HCT116 (cell line): ENCODE measurements at places on chromosomes 1 and 21.

DNA sequence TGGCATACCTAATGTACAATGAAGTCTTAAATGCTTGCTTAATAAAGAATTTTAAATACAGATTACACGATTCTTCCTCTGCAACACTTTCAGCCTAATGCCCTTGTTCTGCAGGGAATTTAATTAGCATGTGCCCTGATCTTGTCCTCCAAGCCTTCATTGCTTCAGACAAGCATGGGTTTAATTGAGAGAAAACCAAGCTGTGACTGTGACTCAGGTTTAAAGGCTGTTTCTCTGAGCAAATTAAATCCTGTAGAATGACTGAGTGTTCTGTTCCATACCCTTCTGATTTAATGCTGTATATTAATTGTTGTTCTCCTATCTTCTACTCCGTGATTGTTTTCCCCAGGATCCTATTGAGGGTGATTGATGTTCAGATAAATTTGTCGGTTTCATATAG lies 269.0 kb upstream of the PRMT6 start:
- DNase-seq = no peak

DNA sequence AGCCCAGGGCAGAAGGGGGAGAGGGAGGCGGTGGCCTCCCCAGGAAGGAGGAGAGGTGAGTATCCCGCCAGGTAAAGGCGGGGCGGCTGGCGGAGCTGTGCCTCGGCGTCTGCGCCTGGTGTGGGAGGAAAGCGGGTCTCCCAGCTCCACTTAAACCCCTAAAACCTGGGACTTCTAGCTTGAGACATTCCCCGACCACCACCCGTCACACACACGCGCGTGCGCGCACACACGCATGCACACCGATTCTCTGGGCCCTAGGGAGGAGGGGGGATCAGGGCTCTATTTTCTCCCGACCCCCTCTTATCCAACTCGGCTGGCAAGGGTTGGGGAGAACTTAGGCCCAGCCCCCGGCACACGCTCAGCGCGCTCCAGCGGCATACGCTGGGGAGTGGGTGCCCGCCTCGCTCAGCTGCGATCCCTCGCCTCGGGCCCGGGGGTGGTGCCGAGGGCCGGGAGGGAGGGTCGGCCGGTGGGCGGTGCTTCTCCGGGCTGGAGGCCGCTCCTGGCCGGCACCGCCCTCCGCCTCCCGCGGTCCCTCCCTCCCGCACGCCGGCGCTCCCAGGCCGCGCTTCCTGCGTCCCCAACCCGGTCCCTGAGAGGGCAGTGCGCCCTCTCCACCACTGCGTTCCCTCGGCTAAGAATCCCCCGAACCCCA lies at the start of gene TMEM51:
Gene TMEM51, plus strand, starts transcription at position 564 of the 658 bp plus-strand sequence. CDS start 61,341 bp downstream, outside the sequence.
- no peak for DNase-seq

DNA sequence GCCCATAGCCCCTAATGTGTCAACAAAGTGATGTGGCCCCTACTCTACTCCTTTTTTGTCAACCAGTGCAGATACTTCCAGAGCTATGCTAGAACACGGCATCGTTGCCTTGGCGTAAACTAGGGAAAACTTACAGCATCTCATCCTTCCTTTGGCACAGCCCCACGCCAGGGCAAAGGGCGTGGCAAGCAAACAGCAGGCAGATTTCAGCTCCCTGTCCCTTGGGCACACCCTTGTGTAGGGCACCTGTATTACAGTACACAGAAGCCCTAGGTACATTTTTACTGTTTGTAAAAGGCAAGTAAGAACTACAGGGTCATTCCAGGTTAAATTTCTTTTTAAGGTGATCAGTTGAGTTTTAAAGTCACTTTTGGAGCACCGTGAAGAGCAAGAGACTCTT lies 29.3 kb downstream of the PRDX6 start:
- peak; percentile 10 for DNase-seq

DNA sequence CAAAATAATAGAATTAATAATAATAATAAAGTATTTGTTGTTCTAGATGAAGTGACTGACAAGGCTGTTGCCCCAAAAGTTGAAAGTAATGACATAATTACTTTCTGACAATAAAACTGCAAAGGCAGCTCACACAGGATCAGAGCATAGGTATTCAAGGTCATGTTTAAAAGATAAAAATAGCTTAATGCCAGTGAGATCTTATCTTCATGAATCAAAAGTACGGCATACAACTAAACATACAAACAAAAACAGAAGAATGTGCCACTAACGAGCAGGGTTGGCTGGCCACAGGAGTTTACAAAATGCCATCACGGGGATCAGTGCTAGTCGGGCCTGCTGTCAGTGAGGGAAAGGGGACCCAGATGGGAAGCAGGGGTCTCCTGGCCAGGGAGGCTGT lies 22.4 kb upstream of the TMPRSS2 start:
- no peak for DNase-seq

DNA sequence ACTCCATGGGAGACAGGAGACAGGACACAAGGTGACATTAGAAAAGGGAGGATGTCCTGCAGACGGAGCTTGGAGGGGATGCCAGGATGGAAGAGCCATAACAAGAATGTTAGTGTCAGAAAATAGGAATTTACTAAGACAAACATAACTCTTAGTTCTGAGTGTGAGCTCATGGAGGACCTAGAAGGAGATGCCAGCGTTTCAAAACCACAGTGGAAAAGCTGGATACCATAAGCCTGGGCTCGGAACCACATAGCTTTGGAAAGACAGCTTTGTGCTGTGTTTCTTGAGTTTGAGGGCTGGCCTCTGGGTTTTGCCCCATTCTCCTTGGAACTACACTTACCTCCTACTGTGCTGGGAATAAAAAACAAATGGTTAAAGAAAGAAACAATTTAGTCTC lies 128.4 kb downstream of the S1PR1 start:
- no peak for DNase-seq

GRCh38 chr1:89998306-89998705 lies 3.4 kb downstream of the ZNF326 start:
- DNase-seq = no peak

DNA sequence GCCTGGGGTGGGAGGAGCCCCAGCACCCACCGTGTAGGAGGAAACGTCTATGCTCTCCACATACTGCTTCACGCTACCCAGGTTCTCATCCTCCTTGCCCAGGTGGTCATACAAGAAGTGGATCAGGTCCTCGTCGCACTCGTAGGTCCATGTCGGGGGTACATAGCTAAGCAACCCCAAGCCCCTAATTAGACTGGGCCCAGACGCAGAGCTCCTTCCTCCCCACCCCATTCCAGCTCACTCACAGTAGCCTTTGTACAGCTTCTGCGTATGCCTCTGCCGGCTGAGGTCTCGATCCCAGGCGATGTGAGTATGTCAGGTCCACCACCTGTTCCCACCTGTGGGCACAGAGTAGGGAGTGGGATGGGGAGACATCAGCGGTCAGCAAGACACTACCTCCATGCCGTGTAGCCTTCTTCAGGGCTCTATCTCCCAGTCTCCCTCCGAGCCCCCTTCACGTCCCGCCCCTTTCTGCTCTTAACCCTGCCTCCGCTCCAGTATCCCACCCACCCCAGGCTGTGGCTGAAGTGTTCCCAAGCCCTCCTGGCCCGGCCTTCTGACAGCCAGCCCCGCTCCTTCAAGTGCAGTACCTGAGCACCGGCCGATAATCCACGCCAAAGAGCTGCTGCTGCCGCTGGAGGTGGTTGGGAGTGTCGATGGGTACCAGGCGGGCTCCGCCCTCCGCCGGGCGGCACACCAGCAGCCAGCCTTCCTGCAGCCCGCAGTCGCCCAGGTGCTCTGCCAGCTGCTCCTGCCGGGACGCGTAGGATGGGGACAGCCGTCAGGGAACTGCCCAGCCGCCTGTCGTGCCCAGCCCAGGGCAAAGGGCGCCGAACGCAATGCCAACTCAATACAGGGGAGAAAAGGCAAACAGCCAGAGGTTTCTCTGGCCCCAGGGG lies 919 bp downstream of the HECTD3 start:
- DNase-seq = no peak
